Pancreas (tissue), 10 donors: ENCODE measurements at places on chromosomes 4 and X. TPM values are rescaled to one million over a fixed set of nuclear protein-coding genes. Genes with fewer than 3 reads are reported as not detected.

GRCh38 chr4:123297836-123298235 is 98.8 kb upstream of the SPRY1 start:
- no peaks in the 10 kb centered on the region for H3K27me3 ChIP-seq
- H3K4me1 ChIP-seq = no peaks in the 10 kb centered on the region
- H3K27ac ChIP-seq = no peak overlapping the region
- no peak overlapping the region for H3K4me3 ChIP-seq

The NDST4 gene
- not detected for total RNA-seq

GRCh38 chrX:134807039-134807729 is 148.9 kb upstream of the PLAC1 start:
- H3K4me3 ChIP-seq = peak overlapping the region; percentile 15
- peak; percentile 76 for DNase-seq
- H3K36me3 ChIP-seq = no peaks in the 10 kb centered on the region
- peak overlapping the region; percentile 14 for H3K27ac ChIP-seq

- H3K4me1 ChIP-seq = no peaks in the 10 kb centered on the region
- peak; percentile 18 for DNase-seq
- H3K36me3 ChIP-seq = no peaks in the 10 kb centered on the region
- H3K27ac ChIP-seq = no peak overlapping the region
Measured at GRCh38 chrX:74449322-74449936, 28.1 kb downstream of the SLC16A2 start.

- H3K27ac ChIP-seq = no peak overlapping the region
- no peak overlapping the region for H3K4me3 ChIP-seq
- no peaks in the 10 kb centered on the region for H3K27me3 ChIP-seq
- DNase-seq = no peak
- H3K4me1 ChIP-seq = no peaks in the 10 kb centered on the region
Measured at GRCh38 chr4:84573385-84574068, 9.4 kb upstream of the CDS1 start.

DNA sequence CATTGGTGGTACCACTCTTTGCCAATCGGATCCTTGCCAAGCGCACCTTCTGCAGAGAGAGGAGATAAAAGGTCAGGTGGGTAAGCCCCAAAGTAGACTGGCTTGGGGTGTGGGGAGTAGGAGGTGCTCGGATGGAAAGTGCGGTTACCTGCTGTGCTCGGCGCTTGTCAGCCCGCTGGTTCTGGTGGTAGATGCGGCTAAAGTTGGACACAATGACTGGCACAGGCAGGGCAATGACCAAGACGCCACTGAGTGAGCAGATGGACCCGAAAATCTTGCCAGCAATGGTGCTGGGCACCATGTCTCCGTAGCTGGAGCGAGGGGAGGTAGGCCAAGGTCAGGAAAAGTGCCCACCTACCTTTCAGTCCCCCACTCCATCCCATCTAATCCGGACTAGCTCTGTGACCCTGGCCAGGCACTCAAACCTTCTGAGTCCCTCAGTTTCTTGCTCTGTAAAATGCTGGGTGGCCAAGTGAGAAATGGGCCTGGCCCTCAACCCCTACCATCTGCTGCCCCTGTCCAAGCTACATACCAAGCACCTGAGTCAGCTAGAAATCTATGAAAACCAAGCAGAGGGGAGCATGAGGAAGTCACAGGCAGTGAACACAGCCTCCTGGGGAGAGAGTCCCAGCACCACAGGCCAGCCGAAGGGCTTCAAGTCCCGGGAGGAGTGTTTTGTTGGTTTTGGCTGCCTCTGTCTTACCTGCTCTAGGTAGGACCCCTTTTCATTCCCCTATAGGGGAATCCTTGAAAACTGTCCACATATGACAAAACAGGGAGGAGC is 4.7 kb downstream of the KCND1 start:
- no peaks in the 10 kb centered on the region for H3K27me3 ChIP-seq
- no peak overlapping the region for H3K4me3 ChIP-seq
- H3K36me3 ChIP-seq = no peaks in the 10 kb centered on the region
- no peak overlapping the region for H3K27ac ChIP-seq

- H3K36me3 ChIP-seq = peaks cover 3% of the 10 kb centered on the region
- H3K4me1 ChIP-seq = no peaks in the 10 kb centered on the region
Measured at GRCh38 chr4:39609454-39609931, 29.2 kb downstream of the SMIM14 start.

GRCh38 chr4:43682551-43682950 is 766.1 kb downstream of the KCTD8 start:
- H3K4me3 ChIP-seq = no peak overlapping the region
- H3K36me3 ChIP-seq = no peaks in the 10 kb centered on the region
- DNase-seq = no peak
- no peaks in the 10 kb centered on the region for H3K27me3 ChIP-seq
- no peaks in the 10 kb centered on the region for H3K4me1 ChIP-seq

DNA sequence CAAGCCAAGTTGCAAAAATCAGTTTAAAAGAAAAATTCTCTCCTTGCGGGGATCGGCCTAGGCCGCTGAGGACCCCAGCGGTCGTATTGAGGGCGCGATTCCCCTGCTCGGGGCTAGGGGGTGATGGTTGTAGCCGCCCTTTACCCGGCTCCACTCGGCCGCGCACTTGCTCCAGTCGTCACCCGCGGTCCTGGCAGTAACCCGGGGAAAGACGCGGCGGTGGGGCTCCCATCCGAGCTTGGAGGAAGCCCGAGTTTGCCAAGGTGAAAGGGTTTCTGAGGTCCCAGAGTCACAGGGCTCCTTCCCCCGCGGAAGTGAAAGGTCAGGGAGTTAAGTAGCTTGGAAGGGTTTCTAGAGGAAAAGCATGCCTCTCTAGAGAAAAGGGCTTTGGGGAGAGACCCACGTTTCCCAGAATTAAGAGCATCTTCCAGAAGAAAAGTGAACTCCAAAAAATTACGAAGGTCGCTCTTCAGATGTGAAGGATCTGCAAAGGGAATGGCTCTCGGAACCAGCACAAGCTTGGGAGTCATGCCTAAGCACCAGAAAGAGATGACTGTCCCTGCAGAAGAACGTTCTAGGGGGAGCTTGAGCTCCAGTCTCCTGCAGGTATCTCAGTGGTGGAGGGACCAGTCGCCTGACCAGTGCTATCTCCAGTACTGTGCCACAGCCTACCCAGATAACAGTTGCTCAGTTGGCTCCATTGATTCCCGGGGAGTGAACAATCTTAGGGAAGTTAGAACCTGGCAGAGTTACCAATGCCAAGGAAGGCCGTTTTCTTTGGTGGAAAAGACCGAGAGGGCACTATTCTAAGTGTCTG is 875 bp downstream of the LAP3 start:
- peak; percentile 30 for DNase-seq
- peak overlapping the region; percentile 85 for H3K4me3 ChIP-seq
- H3K36me3 ChIP-seq = no peaks in the 10 kb centered on the region
- peak overlapping the region; percentile 78 for H3K27ac ChIP-seq

The HEPH gene
- total RNA-seq = 0.31 TPM

DNA sequence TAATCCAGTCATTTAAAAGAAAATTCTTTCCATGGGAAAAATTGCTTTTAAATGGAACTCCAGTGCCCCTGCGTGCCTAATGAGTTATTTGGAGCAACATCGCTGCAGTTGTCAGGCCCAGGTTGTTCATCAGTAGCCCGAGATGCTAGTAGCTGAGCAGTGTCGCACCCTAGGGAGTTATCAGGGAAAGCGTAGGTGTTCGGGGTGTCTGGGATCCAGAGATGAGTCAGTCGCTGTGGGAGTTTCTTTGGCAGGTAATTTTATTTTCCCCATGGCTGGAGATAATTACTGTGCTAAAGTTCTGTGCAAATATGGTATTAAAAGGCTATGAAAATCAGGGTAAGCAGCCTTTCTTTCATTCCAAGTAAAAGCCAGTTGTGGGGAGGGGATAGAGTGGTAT is 49.4 kb downstream of the ANXA3 start:
- no peaks in the 10 kb centered on the region for H3K36me3 ChIP-seq
- DNase-seq = no peak
- no peaks in the 10 kb centered on the region for H3K4me1 ChIP-seq
- no peak overlapping the region for H3K27ac ChIP-seq
